ENCODE measurements at places on chromosomes 5 and 9.

GRCh38 chr5:135445306-135445985 lies 1.7 kb downstream of the DCANP1 start:
- DNase-seq: no peak

GRCh38 chr5:53691014-53691413 lies 130.6 kb downstream of the NDUFS4 start:
- DNase-seq: no peak

DNA sequence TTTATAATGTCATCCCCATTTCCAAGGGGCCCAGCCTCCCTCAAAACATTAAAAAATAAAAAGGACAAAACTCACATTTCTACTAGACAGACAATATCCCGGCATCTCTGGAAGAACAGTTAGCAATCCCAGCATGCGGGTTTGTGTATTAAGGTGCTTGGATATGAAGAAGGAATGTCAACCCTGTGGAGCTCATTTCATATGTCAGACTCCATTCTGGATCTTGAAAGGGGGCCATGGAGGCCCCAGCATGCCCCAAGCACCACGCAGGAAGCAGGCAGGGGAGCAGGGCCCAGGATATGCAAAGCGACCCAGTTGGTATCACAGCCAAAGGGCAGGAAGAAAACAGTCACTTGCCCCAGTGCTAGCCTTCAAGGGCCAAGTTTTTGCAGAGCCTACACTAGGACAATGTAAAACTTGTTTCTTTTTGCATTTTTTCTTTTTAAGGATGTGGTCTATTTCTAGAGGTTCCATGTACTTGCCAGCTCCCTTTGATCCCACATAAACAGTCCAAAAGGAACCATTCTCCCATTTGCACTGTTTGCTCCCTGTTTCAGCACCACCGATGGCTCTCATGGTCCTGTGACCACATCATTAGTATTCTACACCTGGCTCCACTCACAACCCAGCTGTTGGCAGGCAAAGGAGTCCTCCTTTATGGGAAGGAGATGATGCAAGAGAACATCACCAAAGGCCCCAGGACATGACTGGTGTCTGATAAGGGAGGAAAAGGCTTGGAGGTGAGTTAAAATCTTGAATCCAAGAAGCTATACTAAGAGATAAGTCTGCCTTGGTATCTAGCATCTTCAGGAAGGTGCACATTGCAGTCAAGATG lies 58.3 kb downstream of the FGF1 start:
- no peak for DNase-seq

GRCh38 chr5:66744040-66744439 lies 147.8 kb downstream of the MAST4 start:
- no peak for DNase-seq

GRCh38 chr5:151605559-151605958 lies 14.4 kb upstream of the FAT2 start:
- no peak for DNase-seq

GRCh38 chr5:72531496-72532190 lies 24.4 kb upstream of the ZNF366 start:
- no peak for DNase-seq

GRCh38 chr5:147168578-147169327 lies 66.1 kb upstream of the STK32A start:
- no peak for DNase-seq

GRCh38 chr9:4065054-4065453 lies 234.8 kb downstream of the GLIS3 start:
- DNase-seq: no peak

- DNase-seq: no peak
Observed at GRCh38 chr5:141760193-141760592, 78.2 kb upstream of the ARAP3 start.

DNA sequence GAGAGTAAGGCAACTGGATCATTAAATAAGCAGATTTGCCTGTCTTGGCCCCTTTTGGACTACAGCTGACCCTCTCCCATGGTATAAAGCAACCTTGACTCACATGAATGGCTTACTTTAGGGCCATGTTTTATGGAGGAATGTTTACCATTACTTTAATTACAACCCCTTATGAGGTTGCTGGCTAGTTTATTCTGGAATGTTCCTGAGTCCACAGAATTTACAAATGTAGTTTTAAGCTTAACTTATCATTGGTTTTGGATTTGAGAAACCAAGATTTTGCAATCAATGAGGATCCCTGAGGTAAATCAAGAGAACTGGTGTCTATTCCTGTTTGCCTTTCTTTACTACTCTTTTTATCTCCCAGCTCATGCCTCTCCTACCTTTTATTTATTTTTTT lies 15.7 kb downstream of the SLC28A3 start:
- no peak for DNase-seq

DNA sequence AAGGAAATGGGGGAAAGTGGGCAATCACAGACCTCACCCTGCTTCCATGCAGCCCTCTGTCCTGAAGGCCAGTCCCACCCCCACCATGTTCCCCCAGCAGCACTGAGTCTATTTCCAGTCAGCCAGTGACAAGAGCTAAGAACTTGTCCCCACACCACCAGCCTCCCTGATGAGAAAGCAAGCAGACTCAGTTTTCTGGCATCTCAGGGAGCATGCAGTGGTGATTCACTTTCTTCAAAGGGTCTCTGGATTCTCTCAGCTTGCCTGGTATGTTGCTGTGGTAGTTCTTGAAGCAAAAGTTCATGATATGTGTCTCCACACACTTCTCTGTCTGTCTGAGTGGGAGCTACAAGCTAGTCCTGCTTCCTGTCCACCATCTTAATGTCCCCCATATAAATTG lies 799.9 kb upstream of the TYRP1 start:
- DNase-seq: no peak

DNA sequence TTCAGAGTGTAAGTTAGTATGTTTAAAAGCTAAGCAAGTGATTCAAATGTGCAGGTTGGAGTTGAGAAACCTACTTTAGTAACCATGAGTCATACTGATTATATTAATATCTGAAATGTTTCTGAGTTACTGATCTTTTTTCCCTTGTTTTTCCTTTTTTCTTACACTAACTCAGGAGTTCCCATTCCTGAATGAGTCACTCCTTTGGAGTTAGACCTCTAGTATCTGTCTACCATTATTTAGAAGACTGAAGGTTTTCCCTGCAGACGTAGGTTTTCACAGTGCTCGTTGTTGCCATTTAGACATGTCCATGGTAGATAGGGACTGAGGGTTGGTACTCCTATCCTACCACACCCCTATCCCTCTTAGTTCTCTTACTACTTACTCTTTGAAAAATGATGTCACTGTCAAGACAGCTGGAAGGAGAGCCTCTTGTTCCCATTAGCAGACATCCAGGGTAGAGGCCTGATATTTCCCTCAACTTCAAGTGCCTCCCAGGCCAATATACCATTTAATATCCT lies 20.2 kb downstream of the OCLN start:
- DNase-seq: no peak

DNA sequence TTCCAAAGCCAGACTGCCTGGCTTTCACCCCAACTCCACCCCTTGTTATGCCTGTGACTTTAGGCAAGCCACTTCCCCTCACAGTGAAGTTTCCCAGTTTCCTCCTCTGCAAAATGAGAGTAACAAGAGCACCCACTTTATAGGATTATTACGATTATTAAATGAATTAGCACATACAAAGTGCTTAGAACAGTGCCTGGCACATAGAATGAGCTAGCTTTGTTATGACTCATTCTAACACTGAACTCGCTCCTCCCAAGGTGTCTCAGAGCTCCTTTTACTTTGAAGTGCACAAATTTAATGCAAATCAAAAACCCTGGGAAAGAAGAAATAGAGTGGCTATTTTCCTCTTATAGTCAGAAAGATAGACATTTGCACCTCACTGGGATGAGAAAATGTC lies 34.3 kb downstream of the DNAH5 start:
- DNase-seq: no peak

DNA sequence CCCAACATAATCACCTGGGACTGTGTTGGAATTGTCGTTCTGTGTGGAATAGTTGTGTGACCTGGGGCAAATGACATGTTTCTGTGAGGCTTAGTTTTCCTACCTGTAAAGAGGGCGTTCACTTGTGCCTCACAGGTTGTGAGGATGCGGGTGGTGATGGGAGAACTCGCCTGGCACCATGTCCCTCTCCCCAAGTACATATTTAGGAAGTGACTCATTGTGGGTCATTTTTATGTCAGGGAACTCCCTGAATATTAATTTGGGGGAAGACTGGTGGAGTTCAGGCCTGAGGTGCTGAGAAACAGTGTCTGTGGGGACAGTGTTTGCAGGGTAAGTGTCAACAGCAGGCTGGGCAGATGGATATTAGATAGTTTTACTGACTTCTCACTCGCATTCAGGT lies 144.7 kb downstream of the KDM4C start:
- DNase-seq: no peak

DNA sequence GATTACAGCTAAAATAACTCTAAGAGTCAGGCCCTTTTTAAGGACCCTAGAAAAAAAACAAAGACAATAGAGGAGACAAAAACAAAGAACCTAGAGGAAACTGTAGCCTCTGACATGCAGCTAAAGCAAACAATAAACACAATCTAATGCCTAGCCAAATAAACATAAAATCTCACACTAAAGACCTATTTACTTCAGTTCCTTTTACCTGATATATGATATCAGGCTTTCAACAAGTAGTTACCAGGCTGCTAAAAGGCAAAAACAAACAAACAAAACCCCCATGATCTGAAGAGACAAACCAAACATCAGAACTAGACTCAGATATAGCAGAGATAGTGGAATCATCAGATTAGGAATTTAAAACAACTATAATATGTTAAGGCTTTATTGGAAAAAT lies 226.5 kb upstream of the POU5F2 start:
- DNase-seq: no peak

- no peak for DNase-seq
Observed at GRCh38 chr9:109880276-109881169, 100.5 kb downstream of the PALM2AKAP2 start.

GRCh38 chr9:33818847-33819500 lies 2.0 kb downstream of the UBE2R2 start:
- DNase-seq: no peak

DNA sequence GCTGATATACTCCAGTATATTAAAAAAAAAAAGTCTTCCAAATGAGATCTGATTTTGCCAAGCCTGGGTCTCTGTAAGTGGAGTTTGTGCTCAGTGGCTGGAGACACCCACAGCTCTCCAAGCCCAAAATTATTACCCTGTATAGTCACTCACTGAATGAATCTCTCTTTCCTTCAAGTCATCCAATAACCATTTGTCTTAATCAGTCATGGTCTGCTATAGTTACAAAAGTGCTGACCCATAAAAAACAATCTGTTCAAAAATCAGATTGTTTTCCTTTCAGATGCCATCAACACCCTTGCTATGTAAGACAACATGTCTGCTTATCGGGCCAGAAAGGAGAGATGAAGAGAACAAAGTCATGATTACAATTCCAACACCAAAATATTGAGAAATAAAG lies 159.4 kb upstream of the FST start:
- no peak for DNase-seq

GRCh38 chr5:41246376-41246775 lies 33.0 kb upstream of the C6 start:
- DNase-seq: no peak

- DNase-seq: no peak
Observed at GRCh38 chr9:74303945-74304344, 193.2 kb upstream of the RORB start.

- DNase-seq: no peak
Observed at GRCh38 chr5:117455236-117456233, 880.9 kb upstream of the SEMA6A start.

DNA sequence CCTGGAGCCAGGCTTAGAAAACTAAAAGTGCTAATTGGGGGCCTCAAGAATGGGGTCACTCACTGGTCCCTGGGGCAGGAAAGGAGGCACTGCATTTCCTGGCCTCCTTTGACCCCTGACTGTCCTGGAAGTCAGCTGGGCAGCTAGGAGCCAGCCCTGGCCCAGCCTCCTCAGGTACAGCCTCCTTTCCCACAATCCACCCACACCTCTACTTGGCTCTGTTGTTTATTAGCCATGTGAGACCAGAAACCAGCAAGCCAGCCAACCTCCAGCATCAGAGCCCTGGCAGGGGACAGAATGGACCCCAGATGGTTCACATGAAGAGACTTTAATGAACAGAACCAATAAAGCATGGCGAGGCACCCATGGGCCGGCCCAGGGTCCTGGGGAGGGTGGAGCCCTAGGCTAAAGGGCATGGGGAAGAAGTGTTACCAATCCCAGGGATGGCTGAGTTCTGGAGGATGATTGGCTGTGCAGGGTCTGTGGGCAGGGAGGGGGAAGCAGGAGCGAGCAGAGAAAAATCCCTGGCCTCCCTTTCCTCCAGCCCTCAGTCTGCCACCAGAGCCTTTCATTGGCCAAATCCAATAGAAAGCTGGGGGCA lies 55.3 kb upstream of the ANGPTL2 start:
- DNase-seq: no peak

GRCh38 chr5:157915638-157916037 lies 56.7 kb upstream of the CLINT1 start:
- DNase-seq: peak; percentile 15

DNA sequence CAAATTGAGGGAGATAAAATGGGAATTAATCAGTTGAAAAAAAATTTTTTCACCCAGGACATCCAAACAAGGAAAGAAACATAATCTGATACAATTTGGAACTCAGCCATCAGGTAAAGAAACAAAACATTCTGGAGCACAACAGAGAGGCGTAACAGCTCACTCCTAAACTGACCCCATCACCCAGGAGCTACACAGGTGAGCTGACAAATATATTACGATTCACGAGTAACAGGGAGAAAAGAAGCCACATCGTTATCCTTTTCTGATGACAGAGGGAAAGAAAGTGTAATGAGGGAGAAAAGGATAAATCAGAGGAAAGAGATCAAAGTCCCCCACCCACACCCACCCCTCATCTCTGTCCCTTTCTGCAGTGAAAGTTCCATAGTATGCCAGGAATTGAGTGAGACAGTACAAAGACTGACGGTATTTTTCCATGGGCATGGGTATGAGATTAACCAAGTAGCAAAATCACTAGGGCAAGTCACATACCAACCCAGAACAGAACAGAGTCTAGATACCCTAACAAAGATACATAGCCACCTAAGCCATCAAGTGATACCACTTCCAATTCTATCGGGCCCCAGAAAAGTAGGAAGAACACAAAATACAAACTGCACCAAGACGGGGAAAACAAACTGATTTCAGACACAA lies 45.4 kb downstream of the TMEM245 start:
- no peak for DNase-seq

- DNase-seq: no peak
Observed at GRCh38 chr9:6925836-6926235, 168.1 kb downstream of the KDM4C start.

DNA sequence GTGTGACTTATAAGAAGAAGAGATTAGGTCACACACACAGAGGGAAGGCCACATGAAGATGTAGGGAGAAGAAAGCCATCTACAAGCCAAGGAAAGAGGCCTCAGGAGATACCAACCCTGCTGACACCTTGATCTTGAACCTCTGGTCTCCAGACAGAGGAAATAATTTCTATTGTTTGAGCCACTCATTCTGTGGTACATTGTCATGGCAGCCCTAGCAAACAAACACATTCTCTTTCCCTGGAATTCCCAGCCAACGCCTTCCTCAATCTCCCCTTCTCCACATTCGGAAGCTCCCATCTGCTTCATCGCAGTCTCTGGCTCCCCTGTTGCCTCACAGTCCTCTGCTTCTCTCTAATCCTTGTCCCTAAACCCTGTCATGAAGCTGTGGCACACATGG lies 16.7 kb downstream of the PTGS1 start:
- DNase-seq: no peak
